ENCODE measurements at places on chromosomes 11 and 22. TPM values are rescaled to one million over a fixed set of nuclear protein-coding genes. Genes with fewer than 3 reads are reported as not detected.

The MIOX gene
- total RNA-seq, result under 0.01 TPM

The GRAP2 gene
- not detected for total RNA-seq

The C22orf31 gene
- total RNA-seq, result not detected

The LTO1 gene
- 24.6 TPM for total RNA-seq

The SEPTIN5 gene
- total RNA-seq, result 14.5 TPM

The IGSF9B gene
- 0.36 TPM for total RNA-seq

The NTM gene
- total RNA-seq, result 92.8 TPM

The OR6T1 gene
- total RNA-seq, result not detected

The CABP7 gene
- not detected for total RNA-seq

The SDHD gene
- total RNA-seq, result 100 TPM

The P2RY6 gene
- total RNA-seq, result 0.72 TPM

DNA sequence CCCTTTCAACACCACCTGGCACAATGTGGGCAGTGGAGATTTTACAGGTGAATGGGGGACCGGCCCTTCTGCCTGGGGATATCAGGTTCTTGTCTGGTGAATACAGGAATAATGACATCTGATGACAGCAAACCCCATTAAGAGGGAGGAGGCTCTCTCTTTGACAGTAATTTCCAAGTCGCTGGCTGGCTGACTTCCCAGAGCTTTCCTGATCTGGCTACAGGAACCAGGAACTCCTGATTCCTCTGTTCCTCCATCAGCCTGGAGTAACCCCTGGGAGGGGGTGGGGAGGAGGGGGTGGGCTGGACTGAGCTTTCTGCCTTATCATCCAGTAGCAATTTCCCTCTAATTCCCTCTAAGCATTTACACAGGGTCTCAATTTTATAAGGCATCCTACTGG, 3.7 kb upstream of the MIEF1 start:
- H3K27ac ChIP-seq, result no peak overlapping the region
- no peak for DNase-seq
- H3K4me1 ChIP-seq, result peaks cover 37% of the 10 kb centered on the region

DNA sequence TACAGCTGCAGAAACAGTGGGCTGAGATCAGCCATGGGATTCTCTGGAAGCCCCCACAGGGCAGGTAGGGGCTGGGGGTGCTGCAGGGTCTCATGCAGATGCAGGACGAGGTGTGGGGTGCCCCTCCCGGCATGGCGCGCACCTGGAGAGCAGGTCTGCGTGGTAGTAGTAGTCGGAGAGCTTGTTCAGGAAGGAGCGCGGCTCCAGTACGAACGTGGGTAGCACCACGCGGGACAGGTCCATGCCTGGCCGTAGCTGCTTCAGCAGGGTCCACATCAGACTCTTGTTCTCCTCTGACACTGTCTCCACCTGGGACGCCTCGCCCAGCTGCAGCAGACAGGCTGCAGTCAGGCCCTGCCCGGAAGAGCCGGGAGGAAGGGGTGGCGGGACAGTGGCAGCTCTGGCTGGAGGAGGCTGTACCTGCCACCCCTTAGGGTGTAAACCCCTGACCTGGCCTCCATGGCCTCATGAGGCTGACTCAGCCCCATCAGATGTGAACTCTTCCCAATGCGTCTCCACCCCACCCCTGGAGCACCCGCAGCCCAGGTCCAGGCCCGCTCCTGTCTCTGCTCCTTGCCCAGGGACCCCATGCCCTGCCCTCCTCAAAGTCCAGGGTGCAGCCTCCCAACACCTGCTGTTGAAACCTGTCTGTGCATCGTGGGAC, 47.0 kb upstream of the CARS1 start:
- no peak overlapping the region for H3K27ac ChIP-seq
- DNase-seq, result peak; percentile 73
- H3K36me3 ChIP-seq, result peaks cover 7% of the 10 kb centered on the region
- H3K4me1 ChIP-seq, result peaks cover 2% of the 10 kb centered on the region
- H3K4me3 ChIP-seq, result no peak overlapping the region

GRCh38 chr11:112298535-112298934, 37.9 kb upstream of the PLET1 start:
- H3K4me1 ChIP-seq, result peaks cover 32% of the 10 kb centered on the region
- H3K36me3 ChIP-seq, result no peaks in the 10 kb centered on the region
- no peak overlapping the region for H3K27ac ChIP-seq
- no peaks in the 10 kb centered on the region for H3K27me3 ChIP-seq

DNA sequence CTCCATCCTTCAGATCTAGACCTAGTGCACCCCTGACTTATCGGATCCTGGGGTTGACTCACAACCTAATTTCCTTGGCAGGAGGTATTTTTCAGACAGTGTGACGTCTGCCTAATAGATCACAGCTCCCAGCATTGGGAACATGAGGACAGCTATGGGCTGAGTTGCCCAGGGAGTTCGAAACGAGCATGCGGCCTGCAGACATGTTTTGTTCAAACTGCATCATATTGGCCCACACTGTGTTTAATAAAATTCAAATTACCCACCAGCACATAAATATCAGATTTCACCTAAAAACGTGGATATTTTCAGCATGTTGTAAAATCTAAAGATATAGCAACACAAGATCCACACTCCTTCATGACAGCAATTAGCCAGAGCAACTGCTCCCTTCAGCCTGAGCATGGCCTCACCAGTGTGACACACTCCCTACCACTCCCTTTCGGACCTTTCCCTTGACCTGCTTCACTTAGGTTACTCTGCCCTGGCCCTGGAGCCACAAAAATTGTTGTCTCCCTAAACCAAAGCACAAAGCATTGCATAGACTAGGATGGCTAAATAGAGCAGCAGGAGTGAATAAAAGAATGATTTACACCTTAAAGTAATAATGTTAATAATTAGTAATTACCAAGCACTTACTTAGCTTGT, 53.6 kb upstream of the USP47 start:
- H3K4me1 ChIP-seq, result no peaks in the 10 kb centered on the region
- H3K27ac ChIP-seq, result no peak overlapping the region
- H3K27me3 ChIP-seq, result peaks cover 10% of the 10 kb centered on the region
- no peaks in the 10 kb centered on the region for H3K36me3 ChIP-seq
- no peak overlapping the region for H3K4me3 ChIP-seq

- peak; percentile 61 for DNase-seq
- H3K4me3 ChIP-seq, result no peak overlapping the region
- no peaks in the 10 kb centered on the region for H3K27me3 ChIP-seq
- no peak overlapping the region for H3K27ac ChIP-seq
- peaks cover 8% of the 10 kb centered on the region for H3K4me1 ChIP-seq
These were observed 4.9 kb downstream of the PTDSS2 start for GRCh38 chr11:454801-455565.

DNA sequence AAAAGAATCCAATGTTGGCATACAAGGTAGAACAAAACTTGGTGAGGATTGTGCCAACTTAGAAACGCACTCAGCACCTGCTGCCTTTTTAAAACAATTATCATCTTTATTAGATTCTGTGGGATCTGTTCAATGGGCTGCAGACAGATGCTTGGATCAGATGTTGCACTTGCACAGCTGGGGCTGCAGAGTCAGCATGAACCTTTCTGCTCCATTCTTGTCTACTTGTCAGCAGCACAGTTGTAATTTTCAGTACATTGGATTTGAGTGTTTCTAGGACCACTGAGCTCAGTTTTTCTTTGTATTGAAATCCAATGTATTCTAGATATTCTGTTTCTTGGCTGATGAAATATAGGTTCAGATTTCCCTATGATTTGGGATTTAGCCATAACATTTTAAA, 164.5 kb downstream of the LUZP2 start:
- H3K4me3 ChIP-seq, result no peak overlapping the region
- DNase-seq, result no peak
- H3K27me3 ChIP-seq, result no peaks in the 10 kb centered on the region
- no peaks in the 10 kb centered on the region for H3K36me3 ChIP-seq
- no peaks in the 10 kb centered on the region for H3K4me1 ChIP-seq

GRCh38 chr11:11519184-11519583, 102.6 kb downstream of the GALNT18 start:
- H3K4me1 ChIP-seq, result no peaks in the 10 kb centered on the region
- DNase-seq, result no peak
- no peak overlapping the region for H3K27ac ChIP-seq
- H3K4me3 ChIP-seq, result no peak overlapping the region

DNA sequence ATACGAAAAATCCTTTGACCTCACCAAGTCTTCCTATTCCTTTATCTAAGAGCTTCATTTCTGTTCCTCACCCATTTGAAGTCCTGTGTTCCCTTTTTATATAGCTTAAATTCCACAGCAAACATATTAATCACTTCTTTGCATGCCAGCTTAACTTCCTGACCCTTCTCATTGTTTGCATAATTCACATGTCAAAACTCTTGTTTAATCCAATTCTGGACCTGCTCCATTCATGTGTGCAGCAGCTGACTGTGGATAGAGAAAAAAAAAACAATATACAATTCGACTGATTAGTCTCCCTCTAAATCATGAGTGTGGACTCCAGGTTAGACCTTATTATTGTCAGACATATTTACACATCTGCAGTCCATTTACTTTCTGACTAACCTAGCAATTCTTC, 991.2 kb upstream of the TENM4 start:
- no peak for DNase-seq
- no peaks in the 10 kb centered on the region for H3K27me3 ChIP-seq
- no peaks in the 10 kb centered on the region for H3K4me1 ChIP-seq
- no peak overlapping the region for H3K27ac ChIP-seq
- H3K36me3 ChIP-seq, result no peaks in the 10 kb centered on the region
- no peak overlapping the region for H3K4me3 ChIP-seq

- H3K4me1 ChIP-seq, result no peaks in the 10 kb centered on the region
- no peaks in the 10 kb centered on the region for H3K36me3 ChIP-seq
- no peak overlapping the region for H3K4me3 ChIP-seq
- DNase-seq, result no peak
- H3K27ac ChIP-seq, result no peak overlapping the region
These were observed 752.8 kb downstream of the OPCML start for GRCh38 chr11:132779497-132779896.

- peak overlapping the region; percentile 80 for H3K4me3 ChIP-seq
- H3K27me3 ChIP-seq, result no peaks in the 10 kb centered on the region
- no peaks in the 10 kb centered on the region for H3K36me3 ChIP-seq
- DNase-seq, result no peak
- peaks cover 7% of the 10 kb centered on the region for H3K4me1 ChIP-seq
These were observed 598 bp downstream of the CABIN1 start for GRCh38 chr22:24011735-24012068.

- H3K27ac ChIP-seq, result no peak overlapping the region
- H3K4me1 ChIP-seq, result peaks cover 5% of the 10 kb centered on the region
- no peak overlapping the region for H3K4me3 ChIP-seq
- no peak for DNase-seq
- no peaks in the 10 kb centered on the region for H3K27me3 ChIP-seq
- H3K36me3 ChIP-seq, result no peaks in the 10 kb centered on the region
These were observed 996.7 kb upstream of the CHORDC1 start for GRCh38 chr11:91219535-91219934.

DNA sequence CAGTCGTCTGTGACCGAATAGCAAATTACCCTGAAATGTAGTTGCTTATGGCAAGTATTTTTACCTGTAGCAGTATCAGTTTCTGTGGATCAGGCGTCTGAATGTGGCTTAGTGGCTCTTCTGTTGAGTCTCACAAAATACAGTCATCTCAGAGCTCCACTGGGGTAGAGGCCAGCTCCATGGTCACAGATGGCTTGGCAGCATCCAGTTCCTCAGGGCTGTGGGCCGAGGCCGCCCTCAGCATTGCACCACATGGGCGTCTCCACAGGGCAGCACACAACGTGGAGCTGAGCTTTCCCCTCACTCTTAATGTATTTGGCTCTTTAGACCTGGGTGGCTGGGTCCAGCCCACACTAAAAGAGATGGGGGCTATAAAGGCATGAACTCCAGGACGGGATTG, 57.8 kb downstream of the SBF1 start:
- H3K36me3 ChIP-seq, result peaks cover 73% of the 10 kb centered on the region
- no peak overlapping the region for H3K27ac ChIP-seq
- H3K4me3 ChIP-seq, result no peak overlapping the region
- DNase-seq, result peak; percentile 37
- no peaks in the 10 kb centered on the region for H3K27me3 ChIP-seq

DNA sequence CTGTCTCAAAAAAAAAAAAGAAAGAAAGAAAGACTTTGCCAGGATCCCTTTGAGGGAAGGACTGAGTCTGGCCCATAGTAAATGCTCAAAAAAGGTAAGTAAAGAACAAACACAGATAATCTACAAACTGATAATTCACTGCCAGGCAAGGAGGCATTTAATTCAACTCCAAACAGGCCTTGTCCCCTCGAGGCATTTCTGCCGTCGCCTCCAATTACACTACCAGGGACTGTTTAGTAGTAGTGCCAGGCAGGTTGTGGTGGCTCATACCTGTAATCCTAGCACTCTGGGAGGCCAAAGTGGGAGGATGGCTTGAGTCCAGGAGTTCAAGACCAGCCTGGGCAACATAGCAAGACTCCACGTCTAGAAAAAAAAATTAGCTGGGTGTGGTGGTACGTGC, 43.7 kb downstream of the PC start:
- peaks cover 3% of the 10 kb centered on the region for H3K4me1 ChIP-seq
- H3K27me3 ChIP-seq, result no peaks in the 10 kb centered on the region
- H3K4me3 ChIP-seq, result no peak overlapping the region
- no peaks in the 10 kb centered on the region for H3K36me3 ChIP-seq
- no peak for DNase-seq
- H3K27ac ChIP-seq, result no peak overlapping the region

GRCh38 chr11:105524286-105524685, 85.6 kb upstream of the GRIA4 start:
- H3K4me1 ChIP-seq, result no peaks in the 10 kb centered on the region
- no peak overlapping the region for H3K27ac ChIP-seq
- H3K4me3 ChIP-seq, result no peak overlapping the region
- H3K36me3 ChIP-seq, result no peaks in the 10 kb centered on the region

- H3K36me3 ChIP-seq, result peaks cover 20% of the 10 kb centered on the region
- no peaks in the 10 kb centered on the region for H3K4me1 ChIP-seq
- peak; percentile 90 for DNase-seq
- H3K4me3 ChIP-seq, result no peak overlapping the region
- no peaks in the 10 kb centered on the region for H3K27me3 ChIP-seq
These were observed 11.4 kb downstream of the SLC16A8 start for GRCh38 chr22:38072322-38073149.

- no peaks in the 10 kb centered on the region for H3K4me1 ChIP-seq
- H3K36me3 ChIP-seq, result no peaks in the 10 kb centered on the region
- no peak overlapping the region for H3K27ac ChIP-seq
- no peak overlapping the region for H3K4me3 ChIP-seq
These were observed 48.5 kb downstream of the PAK1 start for GRCh38 chr11:77425346-77425745.

GRCh38 chr22:17477391-17477833, 85.9 kb upstream of the SLC25A18 start:
- H3K4me1 ChIP-seq, result no peaks in the 10 kb centered on the region
- no peak overlapping the region for H3K4me3 ChIP-seq
- no peaks in the 10 kb centered on the region for H3K27me3 ChIP-seq
- no peaks in the 10 kb centered on the region for H3K36me3 ChIP-seq
- DNase-seq, result no peak

- H3K36me3 ChIP-seq, result no peaks in the 10 kb centered on the region
- no peaks in the 10 kb centered on the region for H3K4me1 ChIP-seq
- H3K27me3 ChIP-seq, result no peaks in the 10 kb centered on the region
- H3K4me3 ChIP-seq, result no peak overlapping the region
- no peak for DNase-seq
- no peak overlapping the region for H3K27ac ChIP-seq
These were observed 328.5 kb upstream of the PLET1 start for GRCh38 chr11:112589155-112589554.

- no peak overlapping the region for H3K27ac ChIP-seq
- peaks cover 44% of the 10 kb centered on the region for H3K36me3 ChIP-seq
- peaks cover 6% of the 10 kb centered on the region for H3K27me3 ChIP-seq
- H3K4me3 ChIP-seq, result no peak overlapping the region
- DNase-seq, result no peak
- no peaks in the 10 kb centered on the region for H3K4me1 ChIP-seq
These were observed 2.6 kb upstream of the CNIH2 start for GRCh38 chr11:66275396-66275795.

Data from osteoblast (primary cell).